ENCODE measurements at places on chromosomes 3 and 15.

- DNase-seq, result no peak
These were observed 64.9 kb upstream of the LIMD1 start for GRCh38 chr3:45529697-45530096.

- DNase-seq, result no peak
These were observed 230.4 kb upstream of the DCBLD2 start for GRCh38 chr3:99131876-99132275.

- no peak for DNase-seq
These were observed 141.8 kb downstream of the FAM43A start for GRCh38 chr3:194827486-194827885.

- DNase-seq, result peak; percentile 49
These were observed 296.3 kb downstream of the UACA start for GRCh38 chr15:70466895-70467529.

DNA sequence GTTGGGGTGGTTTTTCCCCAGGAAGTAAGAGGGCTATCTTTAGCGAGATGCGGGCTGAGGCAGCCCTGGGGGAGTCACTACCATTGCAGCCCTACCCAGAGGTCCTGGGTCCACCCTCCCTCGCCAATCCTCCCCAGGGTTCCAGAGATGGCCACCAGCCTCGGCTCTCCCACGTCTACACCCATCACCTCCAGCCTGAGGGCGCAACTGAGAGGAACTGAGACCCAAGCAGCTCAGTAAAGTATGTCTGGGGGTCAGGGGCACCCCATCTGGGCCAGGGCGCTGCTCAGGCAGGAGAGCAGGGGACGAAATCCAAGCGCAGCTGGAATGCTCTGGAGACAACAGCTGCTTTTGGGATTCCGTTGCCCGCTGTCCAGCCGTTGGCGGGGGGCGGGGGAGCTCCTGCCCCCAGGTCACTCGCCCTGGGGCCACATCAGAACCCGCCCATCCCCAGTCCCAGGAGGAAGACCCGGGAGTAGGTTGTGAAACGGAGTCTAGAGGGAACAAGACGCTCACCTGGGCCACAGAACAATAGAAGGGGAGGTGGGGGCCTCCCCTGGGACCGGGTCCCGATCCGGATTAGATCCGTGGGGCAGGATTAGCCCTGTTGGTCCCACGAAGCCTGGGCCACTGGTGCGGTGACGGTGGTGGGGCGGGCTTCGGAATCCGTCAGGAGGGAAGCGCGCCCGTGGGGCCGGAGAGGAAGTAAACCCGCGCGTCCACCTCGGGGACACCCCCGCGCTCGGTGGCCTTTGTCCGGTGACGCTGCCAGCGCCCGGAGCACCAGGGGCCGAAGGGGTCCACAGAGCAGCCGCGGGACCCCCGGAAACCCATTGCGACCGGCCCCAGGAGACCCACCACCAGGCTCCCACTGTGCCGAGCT, 1.4 kb upstream of the NDUFAF3 start:
- DNase-seq, result no peak

DNA sequence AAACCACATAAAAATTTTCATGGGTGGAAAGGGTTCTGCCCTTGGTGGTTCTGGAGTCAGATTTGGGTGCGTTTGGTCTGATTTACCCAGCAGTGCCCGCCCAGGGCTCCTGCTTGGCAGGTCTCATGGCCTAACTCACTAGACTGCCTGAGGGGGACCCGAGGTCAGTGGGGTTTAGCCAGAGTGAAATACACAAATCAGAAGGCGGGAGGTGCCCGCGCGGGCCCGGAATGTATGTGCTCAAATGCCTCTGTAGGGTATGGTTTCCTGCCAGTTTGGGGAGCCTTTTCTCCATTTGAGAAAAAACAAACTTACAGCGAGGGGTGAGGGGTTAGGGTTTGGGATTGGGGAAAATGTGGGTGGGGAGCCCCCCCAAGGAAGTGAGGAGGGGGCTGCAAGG, 70.9 kb upstream of the POLG start:
- no peak for DNase-seq

- DNase-seq, result no peak
These were observed 93.7 kb downstream of the SLC25A26 start for GRCh38 chr3:66314455-66314854.

DNA sequence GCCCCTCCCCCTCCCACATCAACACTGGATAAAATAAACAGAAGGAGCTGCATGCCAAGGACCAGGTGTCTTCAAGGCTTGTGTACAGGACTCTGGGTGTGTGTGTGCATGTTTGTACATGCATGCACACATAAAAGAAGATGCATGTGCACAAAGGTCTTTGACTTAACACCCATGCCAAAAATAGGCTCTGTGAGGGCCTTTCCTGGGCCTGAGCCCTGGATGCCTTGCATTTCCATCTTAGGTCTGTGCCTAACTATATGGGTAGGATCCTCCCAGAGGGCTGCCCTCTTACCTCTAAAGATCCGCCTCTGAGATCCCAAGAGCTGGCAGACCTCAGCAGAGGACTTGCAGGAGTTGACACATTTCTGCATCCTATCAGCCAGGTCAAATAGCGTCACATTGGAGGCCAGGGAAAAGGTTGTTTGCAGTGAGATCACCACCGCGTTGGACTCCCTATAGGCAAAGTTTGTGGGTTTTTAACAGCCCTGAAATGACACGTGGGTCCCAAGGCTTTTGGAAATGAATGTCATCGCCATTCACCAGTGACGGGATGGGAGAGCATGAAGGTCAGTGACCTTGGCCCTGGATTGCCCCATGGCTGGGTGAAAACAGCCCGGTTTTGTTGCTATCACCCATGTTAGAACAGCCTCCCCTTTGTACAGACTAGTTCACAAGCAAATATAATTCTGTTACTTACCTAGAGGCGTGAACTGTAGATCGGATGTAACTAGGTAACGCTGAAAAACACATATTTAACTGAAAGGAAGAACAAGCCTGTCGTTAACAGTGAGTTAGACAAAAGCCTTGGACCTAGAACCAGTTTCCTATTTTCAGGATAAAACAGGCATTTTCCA, 54.0 kb downstream of the HEG1 start:
- no peak for DNase-seq

DNA sequence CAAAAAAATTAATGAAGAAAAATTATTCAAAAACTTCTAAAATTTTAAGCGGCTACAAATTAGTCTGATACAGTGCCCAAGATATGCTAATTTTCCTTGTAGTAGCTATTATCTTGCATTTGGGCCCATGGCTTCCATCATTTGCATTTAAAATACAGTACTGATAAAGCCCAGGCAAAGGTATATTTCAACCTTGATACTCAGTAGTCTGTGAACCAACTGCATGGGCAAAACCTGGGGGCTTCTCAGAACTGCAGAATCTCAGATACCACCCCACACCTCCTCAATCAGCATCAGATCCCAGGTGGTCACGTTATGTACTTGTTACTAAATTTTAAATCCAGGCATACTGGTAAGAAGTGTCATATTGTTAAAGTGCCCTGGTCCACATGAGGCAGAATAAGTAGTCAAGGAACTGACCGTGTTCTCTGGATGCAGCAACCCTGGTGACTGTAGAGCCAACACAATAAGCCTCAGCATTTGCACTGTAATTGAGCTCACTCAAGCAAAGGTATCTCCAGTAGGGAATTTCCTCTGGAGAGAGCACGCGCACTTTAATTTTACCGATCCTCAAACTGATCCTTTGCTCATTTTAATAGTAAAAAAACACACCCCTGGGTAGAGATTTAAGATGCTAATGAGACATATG, 31.9 kb downstream of the ZNF385D start:
- DNase-seq, result no peak

All from immature natural killer cell (primary cell).